ENCODE measurements at places on chromosomes 1 and 21. TPM values are rescaled to one million over a fixed set of nuclear protein-coding genes. Genes with fewer than 3 reads are reported as not detected.
A peak's percentile ranks its signal among the peaks of the same experiment; 100 is the strongest.

- no peak overlapping the region for H3K27ac ChIP-seq
- H3K27me3 ChIP-seq, result no peaks in the 10 kb centered on the region
- DNase-seq, result no peak
- H3K36me3 ChIP-seq, result no peaks in the 10 kb centered on the region
Observed at GRCh38 chr1:59680044-59680443, 134.7 kb upstream of the HOOK1 start.

GRCh38 chr1:107464827-107465226 lies 324.0 kb downstream of the NTNG1 start:
- H3K27ac ChIP-seq, result no peak overlapping the region
- no peak for DNase-seq
- H3K4me3 ChIP-seq, result no peak overlapping the region
- H3K27me3 ChIP-seq, result no peaks in the 10 kb centered on the region

GRCh38 chr1:47774986-47775834 lies 222.0 kb downstream of the TRABD2B start:
- no peak overlapping the region for H3K27ac ChIP-seq
- no peaks in the 10 kb centered on the region for H3K4me1 ChIP-seq
- H3K36me3 ChIP-seq, result no peaks in the 10 kb centered on the region
- H3K4me3 ChIP-seq, result no peak overlapping the region
- no peaks in the 10 kb centered on the region for H3K27me3 ChIP-seq

- H3K4me3 ChIP-seq, result no peak overlapping the region
- H3K36me3 ChIP-seq, result no peaks in the 10 kb centered on the region
- H3K27ac ChIP-seq, result peak overlapping the region; percentile 26
- peaks cover 5% of the 10 kb centered on the region for H3K4me1 ChIP-seq
Observed at GRCh38 chr1:160086456-160086892, 5.1 kb downstream of the KCNJ9 start.

GRCh38 chr1:228000836-228001563 lies 5.8 kb upstream of the WNT3A start:
- H3K27ac ChIP-seq, result no peak overlapping the region
- no peaks in the 10 kb centered on the region for H3K4me1 ChIP-seq
- DNase-seq, result no peak
- no peak overlapping the region for H3K4me3 ChIP-seq
- H3K36me3 ChIP-seq, result no peaks in the 10 kb centered on the region

DNA sequence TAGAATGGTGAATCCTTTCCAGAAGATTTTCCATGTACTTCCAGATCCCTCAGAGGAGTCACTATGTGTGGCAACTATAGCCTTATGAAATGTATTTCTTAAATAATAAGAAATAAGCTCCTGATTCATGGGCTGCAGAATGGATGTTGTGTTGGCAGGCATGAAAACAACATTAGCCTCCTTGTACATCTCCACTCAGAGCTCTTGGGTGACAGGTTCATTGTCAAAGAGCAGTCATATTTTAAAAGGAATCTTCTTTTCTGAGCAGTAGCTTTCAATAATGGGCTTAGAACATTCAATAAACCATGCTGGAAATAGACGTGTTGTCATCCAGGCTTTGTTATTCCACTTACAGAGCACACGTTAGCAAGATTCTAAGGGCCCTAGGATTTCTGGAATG lies 96.6 kb downstream of the CDC7 start:
- no peak overlapping the region for H3K27ac ChIP-seq
- no peaks in the 10 kb centered on the region for H3K27me3 ChIP-seq
- DNase-seq, result no peak
- no peak overlapping the region for H3K4me3 ChIP-seq
- no peaks in the 10 kb centered on the region for H3K36me3 ChIP-seq

DNA sequence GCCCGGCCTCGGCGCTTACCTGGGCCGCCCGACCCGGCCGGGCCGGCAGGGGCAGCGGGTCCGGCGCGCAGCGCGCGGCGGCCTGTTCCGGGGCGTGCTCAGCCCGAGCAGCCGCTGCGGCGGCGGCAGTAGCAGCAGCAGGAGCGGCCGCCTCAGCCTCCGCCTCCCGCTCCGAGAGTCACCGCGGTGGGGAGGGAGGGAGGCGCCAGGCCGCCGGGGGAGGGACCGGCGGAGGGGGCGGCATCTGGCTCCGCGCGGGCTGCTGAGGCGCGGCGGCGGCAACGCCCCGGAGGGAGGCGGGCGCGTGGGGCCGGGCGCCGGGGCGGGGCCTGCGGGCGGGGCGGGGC lies at the start of gene CTNNBIP1:
Gene CTNNBIP1 (minus strand): TSS at position 194 of the 347 bp plus-strand sequence. CDS start 38,205 bp downstream, outside the sequence.
- no peaks in the 10 kb centered on the region for H3K4me1 ChIP-seq
- H3K36me3 ChIP-seq, result no peaks in the 10 kb centered on the region
- no peak for DNase-seq
- peak within 1 kb of the TSS; percentile 91 for H3K27ac ChIP-seq
- H3K4me3 ChIP-seq, result peak within 1 kb of the TSS; percentile 81

GRCh38 chr1:3261007-3261968 lies 192.3 kb downstream of the PRDM16 start:
- DNase-seq, result no peak
- no peak overlapping the region for H3K4me3 ChIP-seq
- no peaks in the 10 kb centered on the region for H3K4me1 ChIP-seq
- no peak overlapping the region for H3K27ac ChIP-seq

GRCh38 chr1:107976431-107976830 lies 11.5 kb upstream of the VAV3 start:
- no peaks in the 10 kb centered on the region for H3K36me3 ChIP-seq
- H3K4me3 ChIP-seq, result no peak overlapping the region
- H3K4me1 ChIP-seq, result no peaks in the 10 kb centered on the region
- no peak overlapping the region for H3K27ac ChIP-seq
- DNase-seq, result no peak

DNA sequence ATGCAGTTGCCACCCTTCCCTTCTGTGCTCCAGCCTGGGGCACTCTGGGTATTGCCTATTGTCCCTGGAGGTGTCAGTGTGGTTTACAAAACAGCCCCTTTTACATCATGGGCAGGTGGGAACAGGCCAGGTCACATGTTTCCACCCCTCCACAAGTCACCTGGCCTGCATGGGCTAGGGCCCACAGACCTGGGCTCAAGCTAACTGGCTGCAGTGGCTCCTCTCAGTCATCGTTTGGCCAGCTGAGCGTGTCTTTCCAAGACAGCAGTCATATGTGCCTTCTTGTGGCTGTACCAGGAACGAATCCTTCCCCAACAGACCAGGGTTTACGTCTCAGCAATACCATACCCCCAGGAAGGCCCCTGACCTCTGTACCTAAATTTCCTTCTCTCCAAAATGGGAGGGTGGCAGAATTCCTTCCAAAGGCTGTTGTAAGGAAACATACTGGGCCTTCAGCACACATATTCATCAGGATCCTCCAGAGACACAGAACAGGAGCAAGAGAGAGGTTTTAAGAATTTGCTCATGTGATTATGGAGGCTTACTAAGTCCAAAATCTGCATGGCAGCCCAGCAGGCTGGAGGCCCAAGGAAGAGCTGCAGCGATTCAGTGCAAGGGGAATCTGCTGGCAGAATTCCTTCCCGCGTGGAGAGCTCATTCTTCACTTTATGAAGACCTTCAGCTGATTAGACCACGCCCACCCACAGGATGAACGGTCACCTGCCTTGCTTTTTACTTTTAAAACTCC lies 10.6 kb upstream of the TAS1R2 start:
- no peaks in the 10 kb centered on the region for H3K27me3 ChIP-seq
- H3K27ac ChIP-seq, result no peak overlapping the region
- no peaks in the 10 kb centered on the region for H3K36me3 ChIP-seq
- no peak for DNase-seq

- H3K27me3 ChIP-seq, result no peaks in the 10 kb centered on the region
- H3K4me3 ChIP-seq, result no peak overlapping the region
- DNase-seq, result no peak
- H3K27ac ChIP-seq, result no peak overlapping the region
- H3K4me1 ChIP-seq, result no peaks in the 10 kb centered on the region
Observed at GRCh38 chr1:6730880-6731279, 29.3 kb upstream of the DNAJC11 start.

DNA sequence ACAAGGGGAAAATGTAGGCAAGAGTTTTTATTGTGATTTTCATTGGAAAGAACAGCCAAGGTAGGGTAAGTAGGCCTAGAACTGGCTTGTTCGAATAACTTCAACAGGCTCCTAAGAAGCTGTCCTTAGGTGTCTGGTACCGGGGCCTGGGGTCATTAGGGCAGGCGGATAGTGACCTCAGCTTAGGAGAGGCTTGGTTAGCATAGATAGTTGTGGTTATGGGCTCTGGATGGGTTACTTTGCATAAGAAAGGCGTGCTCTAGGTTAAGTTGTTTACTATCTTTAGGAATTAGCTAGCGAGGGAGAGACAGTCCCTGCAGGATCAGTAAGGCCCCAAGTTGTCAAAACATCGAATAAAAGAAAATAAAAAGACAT lies 20.7 kb upstream of the HPCAL4 start:
- no peak overlapping the region for H3K27ac ChIP-seq
- no peaks in the 10 kb centered on the region for H3K4me1 ChIP-seq
- no peak for DNase-seq
- H3K4me3 ChIP-seq, result no peak overlapping the region
- H3K27me3 ChIP-seq, result no peaks in the 10 kb centered on the region

DNA sequence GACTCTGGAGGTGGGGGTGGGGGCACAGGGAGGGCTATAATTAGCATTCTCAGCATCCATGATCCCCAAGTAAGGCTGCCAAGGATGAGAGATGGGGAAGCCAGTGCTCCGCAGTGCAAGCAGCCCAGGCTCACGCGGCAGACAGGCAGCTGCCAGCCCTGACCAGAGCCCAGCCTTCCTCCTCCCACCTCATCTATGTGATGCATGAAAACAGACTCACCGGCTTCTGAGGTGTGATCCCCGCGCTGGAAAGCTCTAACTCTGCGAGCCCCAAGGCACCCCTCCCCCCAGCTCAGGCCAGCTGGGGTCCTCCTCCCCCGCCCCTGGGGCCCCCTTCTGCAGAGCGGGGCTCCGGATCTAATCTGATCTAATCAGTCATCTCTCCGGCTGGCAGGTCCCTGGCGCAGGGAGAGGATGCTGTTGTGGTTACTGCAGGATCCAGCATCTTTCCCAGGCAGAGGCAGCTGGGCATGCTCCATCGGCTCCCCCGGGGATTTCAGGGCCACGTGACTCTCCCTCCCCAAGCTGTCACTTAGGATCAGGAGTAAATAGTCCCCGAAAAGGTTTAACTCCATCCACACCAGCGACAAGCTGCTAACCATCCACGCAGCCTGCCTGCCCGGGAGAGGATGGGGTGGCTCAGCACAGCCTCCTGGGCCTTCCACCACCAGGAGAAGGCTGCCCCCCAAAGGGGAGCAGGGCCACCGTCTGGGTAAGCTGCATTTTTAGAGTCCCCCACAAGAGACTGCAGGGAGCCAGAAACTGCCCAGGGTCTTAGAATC lies at the start of gene PLEKHA6:
Gene PLEKHA6 (minus strand): TSS at position 456 of the 782 bp plus-strand sequence. CDS start 86,202 bp downstream, outside the sequence.
- no peaks in the 10 kb centered on the region for H3K27me3 ChIP-seq
- no peaks in the 10 kb centered on the region for H3K36me3 ChIP-seq

DNA sequence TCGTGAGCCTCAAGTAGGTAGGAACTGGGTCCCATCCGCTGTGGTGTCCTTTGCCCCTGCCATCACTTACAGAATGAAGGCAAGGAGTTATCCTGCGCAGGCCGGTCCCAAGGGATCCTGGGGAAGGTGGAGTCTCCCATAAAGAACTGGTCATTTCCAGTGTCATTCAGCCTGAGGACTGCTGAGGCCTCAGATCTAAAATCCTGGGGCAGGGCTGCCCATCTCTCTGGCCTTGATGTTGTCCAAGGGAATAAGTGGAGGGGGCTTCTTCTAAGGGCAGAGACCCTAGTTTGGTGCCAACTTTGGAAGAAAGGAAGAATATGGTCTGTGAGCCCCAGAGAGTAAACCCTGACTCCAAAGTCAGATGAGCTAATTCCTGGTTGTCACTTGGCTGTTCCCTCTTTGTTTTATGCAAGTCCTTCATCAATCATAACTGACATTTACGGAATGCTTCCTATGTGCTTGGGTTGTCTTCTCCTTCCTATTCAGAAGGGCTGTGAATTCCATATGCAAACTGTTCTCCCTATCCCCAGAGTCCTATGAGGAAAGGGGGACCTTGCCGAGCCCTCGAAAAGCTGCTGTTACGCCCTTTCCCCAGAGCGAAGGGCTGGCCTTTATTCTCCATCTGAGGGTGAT lies 6.9 kb downstream of the IFI6 start:
- no peaks in the 10 kb centered on the region for H3K27me3 ChIP-seq
- H3K36me3 ChIP-seq, result no peaks in the 10 kb centered on the region
- H3K4me3 ChIP-seq, result no peak overlapping the region
- no peak for DNase-seq
- H3K27ac ChIP-seq, result no peak overlapping the region

DNA sequence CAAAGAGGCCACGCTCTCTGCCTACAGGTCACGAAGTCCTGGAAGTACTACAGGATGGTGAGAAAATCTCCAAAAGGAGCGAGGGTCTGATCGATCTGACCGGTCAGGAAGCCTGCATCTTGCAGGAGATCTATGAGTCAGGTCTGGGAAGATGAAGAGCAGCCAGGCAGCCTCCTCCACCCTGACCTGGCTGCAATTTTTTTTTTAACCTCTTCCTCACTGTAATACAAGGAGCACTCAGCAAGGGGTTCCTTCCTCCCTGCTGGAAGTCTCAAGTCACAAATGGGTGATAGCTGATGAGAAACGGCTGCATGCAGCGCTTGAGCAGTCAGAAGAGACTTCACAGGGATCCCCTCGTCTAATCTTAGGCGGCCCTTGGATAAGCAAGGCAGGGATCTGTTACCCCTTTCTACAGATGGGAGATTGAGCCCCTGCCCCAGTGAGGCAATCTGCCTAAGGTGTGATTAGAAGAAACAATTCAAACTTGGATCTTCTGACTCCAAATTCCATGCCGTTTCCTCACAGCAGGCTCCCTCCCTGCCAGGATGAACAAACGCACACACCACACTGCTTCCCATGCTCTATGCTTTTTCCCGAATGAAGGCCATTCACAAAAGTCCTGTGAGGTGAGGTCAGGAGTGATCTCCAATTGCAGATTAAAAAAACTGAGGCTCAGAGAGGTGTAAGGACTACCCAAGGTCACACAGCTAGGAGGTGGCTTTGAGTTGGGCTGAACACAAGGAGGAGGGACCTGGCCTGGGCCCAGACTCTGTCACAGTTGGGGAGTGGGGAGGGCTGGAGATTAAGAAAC lies 48.3 kb downstream of the ECE1 start:
- no peak overlapping the region for H3K4me3 ChIP-seq
- H3K4me1 ChIP-seq, result no peaks in the 10 kb centered on the region
- H3K27me3 ChIP-seq, result no peaks in the 10 kb centered on the region
- H3K36me3 ChIP-seq, result no peaks in the 10 kb centered on the region

TCP10L gene
- total RNA-seq, result not detected

ADAMTS4 gene
- total RNA-seq, result 2.0 TPM

SPATA45 gene
- total RNA-seq, result not detected

ITGB3BP gene
- 5.8 TPM for total RNA-seq

ADORA1 gene
- total RNA-seq, result not detected

S100A16 gene
- 178 TPM for total RNA-seq

YIPF1 gene
- total RNA-seq, result 35.9 TPM

CCDC17 gene
- 5.0 TPM for total RNA-seq

ASAP3 gene
- 22.8 TPM for total RNA-seq

CLCA2 gene
- not detected for total RNA-seq

TMEM61 gene
- 10.2 TPM for total RNA-seq

OPRD1 gene
- total RNA-seq, result not detected

CHRM3 gene
- 16.4 TPM for total RNA-seq

MAP3K21 gene
- 54.4 TPM for total RNA-seq

NUDT4B gene
- total RNA-seq, result 29.6 TPM

TTC22 gene
- total RNA-seq, result 136 TPM

RXRG gene
- 10.7 TPM for total RNA-seq

Measured in Peyer's patch (tissue), 4 donors.